ENCODE measurements at places on chromosomes 3 and 15. TPM values are rescaled to one million over a fixed set of nuclear protein-coding genes. Genes with fewer than 3 reads are reported as not detected.

The SLC27A2 gene
- 1.3 TPM for total RNA-seq

The CORO2B gene
- total RNA-seq: 2.5 TPM

DNA sequence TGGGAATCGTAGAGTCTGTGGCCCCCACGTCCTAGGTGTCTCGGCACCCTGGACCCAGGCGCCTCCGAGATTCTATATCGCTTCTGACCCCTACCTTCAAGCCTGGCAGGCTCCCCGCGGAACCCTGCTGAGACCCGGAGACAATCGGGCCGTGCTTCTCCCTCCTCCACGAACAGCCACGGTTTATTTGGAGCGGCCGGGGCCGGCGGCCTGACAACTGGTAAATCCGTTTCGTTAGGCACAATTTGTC, 1.4 kb downstream of the GATA2 start:
- no peak for DNase-seq

DNA sequence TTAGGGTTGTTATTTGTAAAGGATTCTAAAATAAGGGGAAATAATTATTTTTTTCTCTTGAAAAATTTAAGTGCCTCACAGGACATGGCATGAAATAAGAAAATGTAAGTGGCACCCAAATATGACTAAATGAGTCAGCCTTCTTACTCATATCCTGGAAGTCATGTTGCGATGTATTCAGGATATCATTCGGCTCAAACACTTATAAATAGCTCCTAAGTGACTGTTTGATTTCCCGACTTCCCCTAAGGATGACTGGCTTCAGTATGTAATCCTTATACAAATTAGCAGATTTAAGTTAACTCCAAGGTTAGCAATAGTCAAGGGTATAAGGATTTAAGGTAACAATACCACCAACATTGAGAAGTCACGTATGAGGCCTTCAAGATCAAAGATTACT, 57.3 kb upstream of the OSTN start:
- DNase-seq: peak; percentile 80

- DNase-seq: no peak
Measured at GRCh38 chr15:31584195-31584594, 257.6 kb downstream of the KLF13 start.

The KLHL6 gene
- not detected for total RNA-seq

All from Daoy (cell line).